Calu3 (cell line): ENCODE measurements at places on chromosomes 12 and 14.
A peak's percentile ranks its signal among the peaks of the same experiment; 100 is the strongest.

DNA sequence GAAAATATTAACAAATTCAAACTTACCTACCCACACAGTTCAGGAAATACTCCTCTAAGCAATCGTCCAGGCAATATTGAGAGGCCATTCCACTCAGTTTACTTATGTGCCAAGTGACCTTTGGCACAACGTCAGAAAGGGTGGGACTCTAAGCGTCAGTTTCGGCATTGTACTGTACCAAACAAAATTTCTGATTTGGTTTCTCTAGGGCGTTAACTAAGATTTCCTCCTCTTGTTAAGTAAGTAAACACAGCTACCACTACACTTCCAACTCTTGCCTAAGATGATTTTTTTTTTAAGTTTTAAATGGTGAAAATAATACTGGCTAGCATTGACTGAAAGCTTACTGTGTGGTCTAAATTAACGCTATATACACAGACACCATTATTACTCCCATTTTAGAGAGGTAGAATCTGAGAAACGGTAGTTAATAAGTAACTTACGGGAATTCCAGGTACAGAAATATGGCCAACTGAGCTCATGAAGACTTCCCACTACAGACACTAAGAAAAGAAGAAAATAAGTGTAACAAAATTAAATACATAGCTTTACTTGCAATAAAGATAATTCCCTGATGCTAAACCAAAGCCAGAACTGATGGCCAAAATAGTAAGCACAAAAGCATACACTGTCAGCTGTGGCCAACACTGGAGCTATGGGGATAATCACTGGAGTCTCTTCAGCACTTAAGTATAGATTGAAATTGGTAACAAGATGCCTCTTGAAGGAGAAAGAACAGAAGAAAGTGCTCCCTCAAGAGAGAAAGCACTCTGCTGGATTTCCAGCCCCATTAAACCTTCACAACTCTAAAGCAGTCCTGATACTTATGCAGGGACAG lies 76.1 kb downstream of the EPS8 start:
- H3K4me3 ChIP-seq, result peak overlapping the region; percentile 66
- no peaks in the 10 kb centered on the region for H3K27me3 ChIP-seq
- DNase-seq, result peak; percentile 77
- H3K4me1 ChIP-seq, result peaks cover 75% of the 10 kb centered on the region
- H3K27ac ChIP-seq, result peak overlapping the region; percentile 98

DNA sequence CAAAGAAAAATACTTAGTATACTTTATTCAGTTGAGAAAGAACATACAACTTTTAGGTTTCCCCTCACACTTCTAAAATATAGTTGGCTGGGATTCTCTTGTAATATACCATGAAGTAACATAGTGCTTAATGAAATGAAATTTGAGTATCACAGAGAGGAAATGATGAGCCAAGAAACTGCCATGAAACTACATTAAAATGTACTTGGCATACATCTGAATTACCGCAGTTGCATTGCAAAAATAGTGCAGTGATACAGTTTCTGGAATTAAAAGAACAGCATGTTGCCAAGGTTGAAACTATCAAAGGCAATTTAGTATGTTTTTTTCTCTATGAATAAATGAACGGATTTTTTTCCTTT lies 389.2 kb downstream of the TMEM117 start:
- no peaks in the 10 kb centered on the region for H3K4me1 ChIP-seq
- H3K36me3 ChIP-seq, result no peaks in the 10 kb centered on the region
- DNase-seq, result no peak
- H3K4me3 ChIP-seq, result no peak overlapping the region
- H3K27ac ChIP-seq, result no peak overlapping the region
- no peaks in the 10 kb centered on the region for H3K27me3 ChIP-seq

- no peak overlapping the region for H3K4me3 ChIP-seq
- no peaks in the 10 kb centered on the region for H3K36me3 ChIP-seq
- no peaks in the 10 kb centered on the region for H3K27me3 ChIP-seq
- H3K27ac ChIP-seq, result no peak overlapping the region
- DNase-seq, result no peak
- H3K4me1 ChIP-seq, result no peaks in the 10 kb centered on the region
Observed at GRCh38 chr12:59147791-59148190, 227.5 kb upstream of the LRIG3 start.

GRCh38 chr14:90287791-90288190 lies 31.4 kb downstream of the PSMC1 start:
- no peaks in the 10 kb centered on the region for H3K36me3 ChIP-seq
- no peaks in the 10 kb centered on the region for H3K27me3 ChIP-seq
- no peak overlapping the region for H3K27ac ChIP-seq
- no peak overlapping the region for H3K4me3 ChIP-seq
- DNase-seq, result no peak

DNA sequence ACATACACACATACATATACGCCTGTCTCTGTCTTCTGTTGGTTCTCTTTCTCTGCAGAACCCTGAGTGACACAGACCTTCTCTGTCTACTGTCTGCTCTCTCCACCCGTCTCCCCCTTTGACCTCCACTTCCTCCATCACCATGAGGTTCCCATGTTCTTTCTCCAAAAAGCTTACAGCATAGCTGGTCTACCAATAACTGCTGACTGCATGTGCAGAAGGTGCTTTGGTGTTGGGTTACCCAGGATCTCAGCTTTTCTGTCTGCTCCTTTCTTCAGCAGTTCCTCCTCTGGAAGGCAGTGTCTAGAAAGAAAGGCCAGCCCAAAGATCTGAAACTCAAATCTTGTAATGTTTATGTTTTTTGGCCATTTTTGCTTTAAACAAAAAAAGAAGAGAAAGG lies 125.6 kb downstream of the SMOC1 start:
- no peak for DNase-seq
- no peaks in the 10 kb centered on the region for H3K27me3 ChIP-seq
- H3K4me3 ChIP-seq, result no peak overlapping the region
- peaks cover 18% of the 10 kb centered on the region for H3K4me1 ChIP-seq

DNA sequence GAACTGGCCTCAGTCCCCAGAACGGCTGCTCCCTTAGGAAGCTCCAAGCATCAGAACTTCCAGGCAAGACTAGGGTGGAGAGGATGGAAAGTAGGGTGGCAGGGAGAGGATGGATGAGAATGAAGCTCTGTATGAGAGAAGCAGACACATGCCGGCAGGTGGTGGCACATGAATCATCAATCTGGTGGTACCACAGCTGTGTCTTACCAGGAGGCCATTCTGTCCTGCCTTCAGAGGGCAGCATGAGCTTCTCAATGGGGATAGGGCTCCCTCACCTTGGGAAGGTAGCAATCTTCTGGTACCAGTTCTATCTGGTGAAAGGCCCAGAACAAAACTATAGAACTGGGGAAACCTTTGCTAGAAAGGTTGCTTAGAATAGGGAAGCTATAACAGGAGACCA lies 55.4 kb upstream of the PYGL start:
- peaks cover 7% of the 10 kb centered on the region for H3K4me1 ChIP-seq
- no peaks in the 10 kb centered on the region for H3K27me3 ChIP-seq
- DNase-seq, result no peak
- no peak overlapping the region for H3K4me3 ChIP-seq
- H3K27ac ChIP-seq, result no peak overlapping the region

DNA sequence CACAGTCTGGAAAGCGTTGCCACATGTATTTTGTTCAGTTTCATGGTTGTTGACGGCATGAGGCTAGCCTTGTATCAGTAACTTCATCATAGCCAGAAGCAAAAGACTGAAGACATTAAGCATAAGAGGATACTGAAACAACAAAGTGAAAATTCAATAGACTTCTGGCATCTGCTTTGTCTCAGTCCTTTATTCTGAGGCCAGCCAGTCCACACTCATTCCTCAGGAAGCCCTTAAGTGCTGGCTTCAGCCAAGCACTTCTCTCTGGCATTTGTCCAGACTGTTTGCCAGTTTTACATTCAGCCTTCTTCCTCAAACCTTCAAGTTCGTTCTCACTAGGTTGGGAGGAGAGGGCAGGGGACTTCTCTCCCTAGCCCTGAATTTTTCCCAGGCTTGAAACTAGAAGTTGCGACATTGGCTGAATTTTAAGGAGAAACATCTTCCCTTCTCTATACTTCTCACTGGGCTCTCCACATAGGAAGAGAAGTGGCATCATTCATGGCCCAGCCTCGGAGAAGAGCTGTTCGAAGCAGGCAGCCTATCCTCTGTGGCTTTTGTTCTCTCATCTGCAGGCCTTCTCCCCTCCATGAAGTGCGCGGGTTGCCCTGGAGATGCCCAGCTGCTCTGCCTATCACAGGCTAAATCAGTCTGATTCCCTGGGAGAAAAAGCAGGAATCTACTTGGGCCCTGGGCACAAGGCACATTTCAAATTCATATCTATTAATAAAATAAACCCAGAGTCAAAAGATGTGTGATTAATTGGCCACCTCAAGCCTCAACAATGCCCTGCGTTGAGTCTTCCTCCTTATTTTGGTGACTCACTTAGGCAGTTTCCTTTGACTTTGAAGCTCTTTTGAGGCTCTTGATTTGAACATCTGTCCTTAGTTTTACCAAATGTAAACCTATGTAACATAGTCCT lies 130.9 kb upstream of the PLEKHA5 start:
- no peaks in the 10 kb centered on the region for H3K36me3 ChIP-seq
- H3K27ac ChIP-seq, result peak overlapping the region; percentile 4
- H3K4me1 ChIP-seq, result peaks cover 21% of the 10 kb centered on the region
- no peaks in the 10 kb centered on the region for H3K27me3 ChIP-seq
- no peak overlapping the region for H3K4me3 ChIP-seq

DNA sequence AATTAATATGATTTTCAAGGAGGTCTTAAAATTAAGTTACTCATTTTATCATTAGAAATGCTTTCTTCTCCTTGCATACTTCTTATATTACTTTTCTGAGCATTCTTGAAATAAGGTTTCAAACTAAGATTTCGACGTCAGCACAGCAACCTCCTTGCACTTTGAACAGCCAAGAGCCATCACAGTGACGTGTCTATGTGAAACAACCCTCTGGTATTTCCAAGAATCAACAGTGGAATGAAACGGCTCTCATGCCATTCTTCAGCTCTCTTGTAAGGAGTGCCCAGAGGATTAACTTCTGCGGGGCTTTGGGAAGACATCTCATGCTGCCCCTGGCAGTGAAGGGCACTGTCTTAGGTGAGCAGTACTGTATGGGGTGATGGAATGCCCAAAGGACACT lies 109.2 kb downstream of the EFCAB11 start:
- no peaks in the 10 kb centered on the region for H3K4me1 ChIP-seq
- DNase-seq, result no peak
- H3K27ac ChIP-seq, result no peak overlapping the region

- no peaks in the 10 kb centered on the region for H3K27me3 ChIP-seq
- H3K27ac ChIP-seq, result no peak overlapping the region
- H3K4me3 ChIP-seq, result no peak overlapping the region
- H3K4me1 ChIP-seq, result peaks cover 35% of the 10 kb centered on the region
- DNase-seq, result no peak
Observed at GRCh38 chr14:102691763-102692162, 85.5 kb upstream of the TRAF3 start.

GRCh38 chr12:30500532-30500931 lies 195.1 kb downstream of the IPO8 start:
- H3K27me3 ChIP-seq, result peaks cover 7% of the 10 kb centered on the region
- H3K4me3 ChIP-seq, result no peak overlapping the region
- no peaks in the 10 kb centered on the region for H3K36me3 ChIP-seq
- DNase-seq, result no peak

DNA sequence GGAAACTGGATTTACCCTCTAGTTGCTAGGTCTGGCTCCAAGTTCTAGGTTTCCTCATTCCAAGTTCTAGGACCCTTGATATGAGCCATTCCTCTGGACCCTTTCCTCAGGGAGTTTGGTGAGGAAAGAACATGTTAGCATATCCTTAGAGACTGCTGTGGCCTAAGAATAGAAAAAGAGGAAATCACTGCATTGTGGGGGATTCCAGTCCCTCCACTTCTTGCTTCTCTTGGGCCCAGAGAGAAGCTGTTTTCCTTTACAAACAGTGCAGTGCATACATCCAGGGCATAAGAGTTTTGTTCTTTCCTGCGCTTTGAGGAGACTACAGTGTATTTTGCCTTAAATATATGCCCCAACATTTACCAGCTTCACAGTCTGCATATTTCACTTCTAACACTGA lies 59.0 kb downstream of the LLPH start:
- H3K4me3 ChIP-seq, result no peak overlapping the region
- no peaks in the 10 kb centered on the region for H3K36me3 ChIP-seq
- DNase-seq, result no peak

DNA sequence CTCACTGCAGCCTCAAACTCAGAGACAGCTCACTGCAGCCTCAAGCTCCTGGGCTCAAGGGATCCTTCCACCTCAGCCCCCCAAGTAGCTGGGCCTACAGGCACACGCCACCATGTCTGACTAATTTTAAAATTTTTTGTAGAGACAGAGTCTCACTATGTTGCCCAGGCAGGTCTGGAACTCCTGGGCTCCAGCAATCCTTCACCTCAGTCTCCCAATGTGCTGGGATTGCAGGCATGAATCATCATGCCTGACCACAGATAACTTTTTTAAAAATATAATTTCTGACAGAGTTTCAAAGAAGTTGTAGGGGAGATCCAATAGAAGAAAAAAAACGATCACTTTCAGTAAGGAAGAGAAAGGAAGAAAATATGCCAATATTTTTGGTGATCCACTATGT lies 189.7 kb upstream of the CDKN3 start:
- H3K4me1 ChIP-seq, result peaks cover 7% of the 10 kb centered on the region
- H3K36me3 ChIP-seq, result peaks cover 5% of the 10 kb centered on the region
- H3K27ac ChIP-seq, result no peak overlapping the region
- DNase-seq, result no peak
- no peak overlapping the region for H3K4me3 ChIP-seq

DNA sequence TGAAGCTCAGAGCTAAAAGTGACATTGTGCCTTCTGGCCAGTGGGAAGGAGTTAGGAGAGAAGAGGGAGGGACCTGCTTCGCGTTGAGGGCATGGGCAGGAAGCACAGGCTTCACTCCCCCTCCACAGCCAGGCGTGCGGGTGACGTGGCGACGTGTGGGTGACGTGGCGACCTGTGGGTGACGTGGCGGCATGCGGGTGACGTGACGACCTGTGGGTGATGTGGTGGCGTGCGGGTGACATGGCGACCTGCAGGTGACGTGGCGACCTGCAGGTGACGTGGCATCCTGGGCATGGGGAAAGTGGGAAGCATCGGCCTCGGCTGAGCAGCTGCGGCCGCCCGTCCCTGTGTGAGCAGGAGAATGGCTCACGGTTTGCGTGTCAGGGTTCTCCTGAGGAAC lies 8.2 kb upstream of the GALNT9 start:
- H3K27me3 ChIP-seq, result peaks cover 39% of the 10 kb centered on the region
- H3K4me1 ChIP-seq, result no peaks in the 10 kb centered on the region
- no peaks in the 10 kb centered on the region for H3K36me3 ChIP-seq
- H3K4me3 ChIP-seq, result no peak overlapping the region

DNA sequence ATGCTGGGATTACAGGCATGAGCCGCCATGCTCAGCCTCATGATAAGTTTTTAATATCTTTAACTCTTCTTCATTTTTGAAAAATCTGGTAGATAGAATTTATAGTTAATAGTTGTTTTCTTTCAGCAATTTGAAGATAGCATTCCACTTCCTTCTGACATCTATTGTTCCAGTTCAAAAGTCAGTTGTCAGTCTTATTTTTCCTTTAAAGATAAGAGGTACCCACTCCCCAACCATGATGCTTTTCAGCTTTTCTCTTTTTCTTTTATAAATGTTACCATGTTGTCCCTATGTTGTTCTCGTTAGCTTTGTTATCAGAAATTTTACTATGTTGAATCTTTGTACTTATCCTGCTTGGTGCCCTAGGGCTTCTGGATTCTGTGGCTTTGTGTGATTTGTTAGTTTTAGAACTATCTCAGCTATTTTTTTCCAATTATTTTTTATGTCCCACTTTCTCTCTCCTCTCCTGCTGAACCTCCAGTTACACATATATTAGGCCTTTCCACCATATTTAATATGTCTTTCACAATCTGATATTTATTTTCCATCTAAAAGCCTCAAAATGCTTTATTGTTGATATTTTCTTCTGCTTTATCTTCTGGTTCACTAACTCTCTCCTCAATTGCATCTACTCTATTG lies 181.6 kb upstream of the FOXN3 start:
- no peaks in the 10 kb centered on the region for H3K36me3 ChIP-seq
- no peaks in the 10 kb centered on the region for H3K4me1 ChIP-seq
- DNase-seq, result no peak
- no peak overlapping the region for H3K27ac ChIP-seq
- no peak overlapping the region for H3K4me3 ChIP-seq
